Tongue (tissue), 3 donors: ENCODE measurements at places on chromosomes 11 and 22. TPM values are rescaled to one million over a fixed set of nuclear protein-coding genes. Genes with fewer than 3 reads are reported as not detected.
A peak's percentile ranks its signal among the peaks of the same experiment; 100 is the strongest.

TMEM225 gene
- total RNA-seq: not detected

CBLIF gene
- not detected for total RNA-seq

CABP4 gene
- total RNA-seq: 1.1 TPM

GRCh38 chr11:112292188-112292587, 31.5 kb upstream of the PLET1 start:
- no peak for DNase-seq

- peak; percentile 14 for DNase-seq
Measured at GRCh38 chr11:67022961-67023956, at the start of gene SYT12. Gene SYT12, plus strand, starts transcription at chr11:67023134. Its CDS starts 7,011 bp downstream, at chr11:67030145.

DNA sequence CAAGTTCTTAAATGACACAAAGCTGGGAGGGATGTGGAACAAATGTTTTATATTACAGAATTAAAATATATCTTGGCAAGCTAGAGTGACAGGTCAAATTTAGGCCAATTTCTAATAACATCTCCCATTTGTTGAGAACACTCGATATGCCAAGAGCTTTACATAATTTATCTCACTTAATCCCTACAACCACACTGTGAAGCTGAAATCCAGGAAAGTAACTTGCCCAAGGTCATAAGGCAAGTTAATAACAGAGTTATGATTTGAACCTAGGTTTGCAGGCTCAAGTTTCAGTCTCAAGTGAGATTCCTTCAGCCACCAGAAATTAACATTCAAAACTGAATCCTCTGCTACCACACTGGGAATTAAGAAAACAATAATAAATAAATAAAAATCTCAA, 38.3 kb downstream of the RAB30 start:
- DNase-seq: peak; percentile 42

GRCh38 chr11:30573951-30574350, 12.2 kb downstream of the MPPED2 start:
- no peak for DNase-seq

- no peak for DNase-seq
Measured at GRCh38 chr11:27977031-27977430, 130.9 kb downstream of the KIF18A start.

GRCh38 chr11:47270331-47271271, 668 bp downstream of the MADD start:
- DNase-seq: peak; percentile 35

DNA sequence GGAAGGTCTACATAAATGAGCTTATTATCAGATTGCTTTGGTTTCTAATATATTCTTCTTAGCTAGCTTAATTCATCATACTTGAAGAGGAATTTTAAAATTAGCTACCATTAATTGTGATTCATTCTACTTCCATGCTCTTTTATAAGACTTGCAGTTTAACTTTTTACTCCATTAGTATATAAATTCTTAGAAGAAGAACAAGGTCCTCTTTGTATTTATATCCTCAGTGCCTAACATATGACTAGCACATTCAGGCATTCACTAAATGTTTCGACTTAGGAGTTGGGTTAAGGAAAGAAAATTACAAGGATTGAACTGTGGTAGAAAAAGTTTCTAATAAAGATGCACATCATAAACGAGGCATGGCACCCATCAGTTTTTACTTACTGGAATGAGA, 1135.5 kb downstream of the JRKL start:
- no peak for DNase-seq
